Body of pancreas (tissue), 4 donors: ENCODE measurements at places on chromosomes 2 and 18. TPM values are rescaled to one million over a fixed set of nuclear protein-coding genes. Genes with fewer than 3 reads are reported as not detected.

GKN1 gene
- total RNA-seq = not detected

DNA sequence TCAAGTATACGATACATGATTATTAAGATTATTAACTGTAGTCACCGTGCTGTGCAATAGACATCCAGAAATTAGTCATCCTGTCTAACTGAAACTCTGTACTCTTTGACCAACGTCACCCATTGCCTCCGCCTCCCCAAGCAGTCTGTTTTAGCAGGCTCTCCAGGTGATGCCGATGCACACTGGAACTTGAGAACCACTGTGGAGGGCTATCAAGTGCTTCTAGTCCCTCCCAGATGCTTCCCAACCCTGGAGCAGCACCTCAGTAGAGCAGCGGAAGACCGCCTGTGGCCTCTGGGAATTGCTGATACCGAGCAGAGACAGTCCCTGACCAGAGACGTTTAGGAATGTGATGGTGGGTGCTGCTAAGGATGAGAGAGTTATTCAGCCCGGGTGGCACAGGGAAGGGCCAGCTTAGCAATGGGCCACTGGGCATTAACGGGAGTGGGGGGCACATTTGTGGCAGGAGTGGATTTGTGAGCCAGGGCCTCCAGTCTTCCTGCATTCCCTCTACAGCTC, 50.7 kb downstream of the LIPG start:
- no peaks in the 10 kb centered on the region for H3K36me3 ChIP-seq
- H3K27ac ChIP-seq = no peak overlapping the region
- H3K4me3 ChIP-seq = no peak overlapping the region
- H3K27me3 ChIP-seq = no peaks in the 10 kb centered on the region

- no peaks in the 10 kb centered on the region for H3K4me1 ChIP-seq
- no peak for DNase-seq
- H3K4me3 ChIP-seq = no peak overlapping the region
These were observed 104.4 kb downstream of the PTH2R start for GRCh38 chr2:208511016-208511415.

GCG gene
- 464 TPM for total RNA-seq

DNA sequence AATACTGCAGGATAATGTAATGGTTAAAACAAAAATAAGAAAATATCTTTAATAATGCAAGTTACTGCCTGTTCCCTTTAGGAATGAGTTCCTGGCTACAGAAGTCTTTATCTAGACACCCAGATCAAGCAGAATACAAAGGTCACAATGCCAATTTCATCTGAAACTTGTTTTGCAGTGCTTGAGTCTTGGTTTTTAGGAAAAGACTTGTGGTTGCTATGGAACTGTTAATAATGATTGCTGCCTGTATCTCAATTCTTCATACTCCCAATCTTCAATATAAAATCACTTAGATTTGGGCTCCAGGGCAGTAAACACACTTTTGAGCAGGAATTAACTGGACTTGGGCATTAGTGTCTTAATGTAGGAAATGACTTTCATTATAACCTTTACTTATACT, 14.2 kb downstream of the CAVIN2 start:
- H3K4me3 ChIP-seq = no peak overlapping the region
- H3K27me3 ChIP-seq = no peaks in the 10 kb centered on the region
- no peak for DNase-seq
- H3K36me3 ChIP-seq = no peaks in the 10 kb centered on the region

APCDD1 gene
- 31.3 TPM for total RNA-seq

GRCh38 chr2:118593257-118593656, 254.2 kb downstream of the EN1 start:
- no peak for DNase-seq
- no peak overlapping the region for H3K27ac ChIP-seq
- no peaks in the 10 kb centered on the region for H3K27me3 ChIP-seq

DNA sequence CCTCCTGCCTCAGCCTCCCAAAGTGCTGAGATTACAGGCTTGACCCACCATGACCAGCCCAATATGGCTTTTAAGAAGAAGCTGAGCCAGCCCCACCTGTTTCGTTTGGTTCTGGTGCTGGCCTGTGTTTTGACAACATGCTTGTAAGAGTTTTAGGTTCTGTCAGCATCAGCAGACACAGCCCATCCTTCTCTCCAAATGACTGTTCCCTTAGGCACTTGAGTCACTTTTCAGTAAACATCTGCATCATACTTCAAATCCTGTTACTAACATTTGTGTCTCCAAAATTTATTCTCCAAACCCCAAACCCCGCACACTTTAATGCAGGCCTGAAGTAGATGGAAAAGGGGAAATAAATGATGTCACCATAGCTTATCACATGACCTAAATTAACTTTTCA, 1118.5 kb downstream of the TSN start:
- H3K36me3 ChIP-seq = no peaks in the 10 kb centered on the region
- no peak overlapping the region for H3K27ac ChIP-seq
- no peak overlapping the region for H3K4me3 ChIP-seq
- H3K4me1 ChIP-seq = no peaks in the 10 kb centered on the region
- DNase-seq = no peak

CFAP221 gene
- 12.2 TPM for total RNA-seq

- no peaks in the 10 kb centered on the region for H3K36me3 ChIP-seq
- DNase-seq = no peak
- H3K4me1 ChIP-seq = no peaks in the 10 kb centered on the region
- no peak overlapping the region for H3K27ac ChIP-seq
- H3K27me3 ChIP-seq = no peaks in the 10 kb centered on the region
These were observed 176.7 kb downstream of the SOX11 start for GRCh38 chr2:5868931-5869330.

- no peaks in the 10 kb centered on the region for H3K4me1 ChIP-seq
- no peak overlapping the region for H3K27ac ChIP-seq
- DNase-seq = no peak
- H3K4me3 ChIP-seq = no peak overlapping the region
These were observed 112.9 kb downstream of the SLC39A10 start for GRCh38 chr2:195769975-195770374.

- no peaks in the 10 kb centered on the region for H3K36me3 ChIP-seq
- no peaks in the 10 kb centered on the region for H3K27me3 ChIP-seq
- H3K27ac ChIP-seq = peak within 1 kb of the TSS; percentile 97
- peak within 1 kb of the TSS; percentile 69 for H3K4me3 ChIP-seq
- H3K4me1 ChIP-seq = peaks cover 37% of the 10 kb centered on the region
- peak; percentile 92 for DNase-seq
These were observed at the start of gene ITGA6 for GRCh38 chr2:172427256-172427989. Gene ITGA6, plus strand, starts transcription at chr2:172427586.

GRCh38 chr2:240333985-240334384, 101.5 kb upstream of the GPC1 start:
- no peaks in the 10 kb centered on the region for H3K36me3 ChIP-seq
- no peaks in the 10 kb centered on the region for H3K27me3 ChIP-seq
- no peak overlapping the region for H3K4me3 ChIP-seq

GRCh38 chr2:33072614-33073013, 125.9 kb downstream of the LTBP1 start:
- peaks cover 21% of the 10 kb centered on the region for H3K4me1 ChIP-seq
- H3K36me3 ChIP-seq = no peaks in the 10 kb centered on the region
- H3K4me3 ChIP-seq = no peak overlapping the region
- no peaks in the 10 kb centered on the region for H3K27me3 ChIP-seq
- no peak overlapping the region for H3K27ac ChIP-seq

- no peaks in the 10 kb centered on the region for H3K27me3 ChIP-seq
- no peak overlapping the region for H3K27ac ChIP-seq
- H3K4me3 ChIP-seq = no peak overlapping the region
- H3K36me3 ChIP-seq = no peaks in the 10 kb centered on the region
- H3K4me1 ChIP-seq = no peaks in the 10 kb centered on the region
These were observed 1704.8 kb upstream of the PIK3C3 start for GRCh38 chr18:40250236-40250635.

LYG2 gene
- total RNA-seq = not detected

- H3K27ac ChIP-seq = no peak overlapping the region
- no peaks in the 10 kb centered on the region for H3K36me3 ChIP-seq
- H3K27me3 ChIP-seq = no peaks in the 10 kb centered on the region
- no peak for DNase-seq
These were observed 73.7 kb downstream of the RFTN2 start for GRCh38 chr2:197601726-197602125.

TACR1 gene
- total RNA-seq = not detected

GRCh38 chr2:135818937-135819610, 17.9 kb downstream of the LCT start:
- no peak overlapping the region for H3K4me3 ChIP-seq
- no peaks in the 10 kb centered on the region for H3K4me1 ChIP-seq
- DNase-seq = no peak
- H3K27ac ChIP-seq = no peak overlapping the region

DNA sequence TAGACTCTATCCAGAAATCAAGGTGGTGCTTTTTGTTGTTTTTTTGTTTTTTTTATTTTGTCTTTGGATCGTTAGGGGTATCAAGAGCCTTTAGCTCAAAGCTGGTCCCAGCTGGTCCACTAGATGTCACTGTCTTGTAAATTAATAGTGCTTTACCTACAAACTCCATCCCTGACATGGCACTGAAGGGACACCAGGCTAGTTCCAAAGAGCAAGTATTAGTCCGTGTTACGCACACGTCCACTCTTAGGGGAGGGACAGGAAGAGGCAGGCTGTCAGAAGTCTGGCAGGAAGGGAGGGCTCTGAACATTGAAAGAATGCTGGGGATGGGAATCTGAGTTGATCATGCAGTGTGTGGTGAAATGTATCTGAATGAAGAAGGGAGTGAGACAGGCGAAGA, 85.9 kb upstream of the CCBE1 start:
- H3K4me3 ChIP-seq = no peak overlapping the region
- peak; percentile 10 for DNase-seq
- no peaks in the 10 kb centered on the region for H3K36me3 ChIP-seq
- H3K4me1 ChIP-seq = no peaks in the 10 kb centered on the region
- no peaks in the 10 kb centered on the region for H3K27me3 ChIP-seq

GRCh38 chr18:11407940-11408339, 201.5 kb upstream of the SLC35G4 start:
- no peaks in the 10 kb centered on the region for H3K27me3 ChIP-seq
- H3K36me3 ChIP-seq = no peaks in the 10 kb centered on the region
- no peak for DNase-seq
- H3K4me1 ChIP-seq = no peaks in the 10 kb centered on the region
- H3K4me3 ChIP-seq = no peak overlapping the region

GRCh38 chr2:206071807-206072206, 14.2 kb downstream of the INO80D start:
- H3K27ac ChIP-seq = no peak overlapping the region
- no peak for DNase-seq
- H3K4me3 ChIP-seq = no peak overlapping the region
- no peaks in the 10 kb centered on the region for H3K4me1 ChIP-seq
- no peaks in the 10 kb centered on the region for H3K27me3 ChIP-seq

- H3K27me3 ChIP-seq = no peaks in the 10 kb centered on the region
- DNase-seq = peak; percentile 80
- H3K4me3 ChIP-seq = no peak overlapping the region
These were observed 48.8 kb downstream of the TMEM163 start for GRCh38 chr2:134669731-134670669.

DNA sequence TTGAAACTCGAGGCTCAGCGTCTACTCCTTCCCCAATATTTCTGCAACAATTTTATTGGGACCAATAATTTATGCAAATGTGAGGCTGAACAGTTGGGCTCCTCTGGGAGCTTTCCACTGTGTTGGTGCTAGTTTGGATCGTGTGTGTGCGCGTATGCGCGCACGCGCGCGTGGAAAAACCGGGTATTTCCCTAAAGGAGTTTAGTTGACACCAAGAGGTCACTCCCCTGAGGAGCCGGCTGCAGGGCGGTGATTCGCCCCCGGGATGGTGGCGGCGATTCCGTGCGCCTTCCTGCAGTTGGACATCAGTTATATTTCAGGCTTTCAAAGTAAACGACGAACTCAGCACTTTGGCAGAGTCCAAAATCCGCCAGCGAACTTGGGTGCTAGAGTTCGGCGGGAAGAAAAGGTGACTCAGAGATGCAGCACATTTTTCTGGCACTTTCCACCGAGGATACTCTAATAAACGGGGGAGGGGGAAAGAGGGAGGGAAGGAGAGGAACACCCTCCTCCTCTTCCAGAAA, 186.5 kb upstream of the FANCL start:
- peak overlapping the region; percentile 37 for H3K4me3 ChIP-seq
- H3K27me3 ChIP-seq = no peaks in the 10 kb centered on the region
- no peak overlapping the region for H3K27ac ChIP-seq
- peak; percentile 45 for DNase-seq
- H3K4me1 ChIP-seq = peaks cover 8% of the 10 kb centered on the region
- H3K36me3 ChIP-seq = no peaks in the 10 kb centered on the region

DNA sequence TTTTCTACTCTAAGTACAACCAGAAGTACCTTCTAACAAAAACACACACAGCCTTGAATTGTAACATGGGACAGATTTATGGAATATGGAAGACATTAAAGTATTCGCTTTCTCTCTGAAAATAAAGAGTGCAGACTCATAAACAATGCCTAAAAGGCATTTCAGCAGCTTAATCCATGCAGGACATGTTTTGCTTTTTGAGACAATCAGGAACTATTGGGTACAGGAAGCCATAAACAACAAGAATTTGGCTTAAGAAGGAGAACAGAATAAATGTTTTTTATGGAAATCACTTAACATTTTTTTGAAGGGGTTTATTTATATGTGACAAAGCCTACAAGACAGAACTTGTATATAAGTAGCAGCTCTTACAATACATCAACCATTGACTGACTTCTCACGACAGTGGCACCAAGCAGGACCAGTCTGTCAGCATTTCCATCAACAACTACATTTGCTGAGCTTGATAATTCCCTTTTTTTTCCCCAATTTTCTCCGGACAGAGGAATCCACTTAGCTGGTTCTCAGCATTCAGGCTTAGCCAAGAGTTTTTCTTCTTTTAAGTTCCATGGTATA, 140.1 kb downstream of the EXOC6B start:
- no peaks in the 10 kb centered on the region for H3K27me3 ChIP-seq
- H3K4me3 ChIP-seq = no peak overlapping the region
- no peaks in the 10 kb centered on the region for H3K36me3 ChIP-seq
- DNase-seq = no peak
- no peak overlapping the region for H3K27ac ChIP-seq
